ENCODE measurements at places on chromosomes 3 and 15. TPM values are rescaled to one million over a fixed set of nuclear protein-coding genes. Genes with fewer than 3 reads are reported as not detected.

GRCh38 chr3:2110597-2111117 lies 12.0 kb downstream of the CNTN4 start:
- no peak overlapping the region for H3K27ac ChIP-seq
- no peaks in the 10 kb centered on the region for H3K36me3 ChIP-seq
- no peaks in the 10 kb centered on the region for H3K27me3 ChIP-seq
- DNase-seq: no peak

DNA sequence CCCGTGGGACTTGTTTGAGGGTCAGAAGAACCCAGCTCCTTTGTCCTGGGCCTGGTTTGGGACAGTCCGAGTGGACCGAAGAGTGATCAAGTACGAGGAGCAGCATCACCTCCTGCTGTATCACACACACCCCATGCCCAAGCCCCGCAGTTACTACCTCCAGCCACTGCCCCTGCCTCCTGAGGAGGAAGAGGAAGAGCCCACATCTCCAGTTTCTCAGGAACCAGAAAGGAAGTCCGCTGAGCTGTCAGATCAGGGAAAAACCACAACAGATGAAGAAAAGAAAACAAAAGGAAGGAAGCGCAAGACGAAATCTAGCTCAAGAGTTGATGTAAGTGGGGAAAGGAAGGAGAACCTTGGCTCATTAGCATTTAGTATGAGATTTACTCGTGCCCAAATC lies 3.3 kb upstream of the P2RY12 start:
- H3K27ac ChIP-seq: no peak overlapping the region
- H3K4me3 ChIP-seq: no peak overlapping the region
- H3K27me3 ChIP-seq: no peaks in the 10 kb centered on the region
- H3K36me3 ChIP-seq: peaks cover 25% of the 10 kb centered on the region

GRCh38 chr15:74332611-74333010 lies 34.8 kb downstream of the CYP11A1 start:
- no peaks in the 10 kb centered on the region for H3K27me3 ChIP-seq
- DNase-seq: no peak

Gene GCSAM
- not detected for total RNA-seq

Gene GALK2
- total RNA-seq: 13.4 TPM
